ENCODE measurements at places on chromosomes 11 and 22. TPM values are rescaled to one million over a fixed set of nuclear protein-coding genes. Genes with fewer than 3 reads are reported as not detected.

DNA sequence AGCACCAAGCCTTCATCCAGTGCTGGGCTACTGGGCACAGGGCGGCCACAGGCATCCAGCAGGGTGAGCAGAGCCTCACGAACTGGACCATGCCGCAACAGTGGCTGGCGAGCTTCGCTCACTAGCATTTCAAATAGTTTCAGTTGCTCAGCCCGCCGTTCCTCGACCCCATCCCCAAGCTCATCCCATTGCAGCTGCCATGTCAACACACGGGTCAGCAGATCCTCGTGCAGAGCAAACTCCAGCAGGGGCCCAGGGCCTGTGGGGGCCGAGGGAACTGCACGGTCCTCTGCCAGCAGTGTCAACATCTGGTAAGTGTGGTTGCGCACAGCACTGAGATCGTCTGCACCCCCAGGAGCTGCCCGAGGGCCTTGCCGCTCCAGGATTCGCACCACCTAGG lies 10.6 kb downstream of the FHIP1B start:
- no peaks in the 10 kb centered on the region for H3K4me1 ChIP-seq
- H3K4me3 ChIP-seq: no peak overlapping the region
- no peak overlapping the region for H3K27ac ChIP-seq
- DNase-seq: no peak

GRCh38 chr11:44029977-44030911 lies 17.5 kb upstream of the ACCSL start:
- H3K4me1 ChIP-seq: peaks cover 6% of the 10 kb centered on the region
- H3K27ac ChIP-seq: no peak overlapping the region
- peak; percentile 67 for DNase-seq
- peaks cover 12% of the 10 kb centered on the region for H3K36me3 ChIP-seq

DNA sequence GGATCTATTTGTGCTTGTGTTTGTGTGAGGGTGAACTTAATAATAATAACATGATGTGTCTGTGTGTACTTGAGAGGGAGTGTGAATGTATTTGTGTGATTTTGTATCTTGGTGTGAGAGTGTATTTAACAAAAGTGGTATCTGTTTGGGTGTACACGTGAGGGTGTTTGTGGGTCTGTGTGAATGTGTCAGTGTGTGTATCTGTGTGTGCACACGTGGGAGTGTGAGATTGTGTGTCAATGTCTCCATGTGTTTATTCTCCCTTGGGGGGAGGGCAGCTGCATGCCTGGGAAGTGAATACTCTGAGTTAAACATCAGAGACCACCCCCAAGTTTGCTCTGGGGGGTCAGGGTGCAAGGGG lies 15.0 kb upstream of the RPS19BP1 start:
- H3K27me3 ChIP-seq: no peaks in the 10 kb centered on the region
- no peak overlapping the region for H3K27ac ChIP-seq
- no peak overlapping the region for H3K4me3 ChIP-seq
- no peak for DNase-seq
- H3K36me3 ChIP-seq: no peaks in the 10 kb centered on the region

The NXPE4 gene
- total RNA-seq: not detected

The HSPB2 gene
- not detected for total RNA-seq
